NCI-H1105 treated with DMSO at 0.1 percent for 48 hours (cell line): ENCODE measurements at places on chromosomes 12 and 14.

DNA sequence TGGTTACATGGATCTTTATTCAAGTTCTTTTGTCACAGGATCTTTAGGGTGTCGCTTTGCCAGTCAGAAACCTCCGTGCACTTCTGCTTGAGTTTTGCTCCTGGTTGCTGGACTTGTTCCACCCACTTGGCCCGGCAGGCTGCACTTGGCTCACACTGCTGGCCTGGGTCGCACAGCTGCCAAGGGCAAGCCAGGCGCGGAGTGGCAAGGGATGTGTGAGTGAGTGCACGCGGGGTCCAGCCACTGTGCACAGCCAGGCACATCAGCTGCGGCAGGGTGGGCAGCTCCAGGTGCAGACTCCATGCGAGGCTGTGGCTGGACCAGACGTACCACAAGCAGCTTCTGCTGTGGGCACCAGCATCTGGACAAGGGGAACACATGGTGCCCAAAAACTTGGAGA is 76.6 kb downstream of the DERA start:
- no peak for DNase-seq

DNA sequence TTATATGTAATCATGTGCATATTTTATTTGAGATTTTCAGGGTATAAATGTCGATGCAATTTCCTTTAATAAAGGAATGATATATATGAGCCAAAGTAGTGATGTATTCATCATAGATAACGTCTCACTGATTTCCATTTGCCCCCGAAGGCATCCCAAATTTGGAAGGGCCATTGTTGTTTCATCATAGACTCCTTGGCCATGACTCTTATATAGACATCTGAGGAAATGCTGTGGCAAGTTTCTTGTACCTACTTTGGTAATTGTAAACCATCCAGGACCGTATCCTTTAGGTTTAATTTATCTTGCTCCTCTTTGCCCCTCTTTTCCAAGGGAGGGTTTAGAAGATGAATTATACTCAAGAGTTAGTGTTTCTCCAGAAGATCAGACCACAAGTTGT is 84.7 kb downstream of the SAMD4A start:
- no peak for DNase-seq

DNA sequence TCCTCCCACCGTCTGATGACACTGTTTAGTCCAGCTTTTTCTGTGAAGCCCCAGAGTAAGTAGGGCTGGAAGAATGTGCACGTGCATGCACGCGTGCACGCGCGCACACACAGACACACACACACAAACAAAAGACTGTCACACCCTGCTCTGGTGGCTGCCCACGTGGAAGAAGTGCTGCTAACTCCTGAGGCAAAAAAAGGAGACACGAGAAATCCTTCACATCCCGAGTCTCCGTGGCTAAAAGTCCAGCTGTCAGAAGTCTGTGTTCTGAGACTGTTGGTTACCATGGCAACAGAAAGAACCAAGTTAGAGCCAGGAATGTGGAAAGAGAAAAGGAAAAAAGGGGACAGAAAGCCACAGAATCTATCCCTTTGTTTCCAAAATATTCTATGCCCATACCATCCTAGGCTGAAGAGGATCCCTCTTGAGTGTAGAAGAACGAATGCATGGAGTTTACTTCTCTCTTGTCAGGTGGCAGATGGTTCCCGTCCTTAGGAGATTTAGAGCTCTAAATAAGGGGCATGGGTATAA is 1.6 kb upstream of the C12orf71 start:
- no peak for DNase-seq

DNA sequence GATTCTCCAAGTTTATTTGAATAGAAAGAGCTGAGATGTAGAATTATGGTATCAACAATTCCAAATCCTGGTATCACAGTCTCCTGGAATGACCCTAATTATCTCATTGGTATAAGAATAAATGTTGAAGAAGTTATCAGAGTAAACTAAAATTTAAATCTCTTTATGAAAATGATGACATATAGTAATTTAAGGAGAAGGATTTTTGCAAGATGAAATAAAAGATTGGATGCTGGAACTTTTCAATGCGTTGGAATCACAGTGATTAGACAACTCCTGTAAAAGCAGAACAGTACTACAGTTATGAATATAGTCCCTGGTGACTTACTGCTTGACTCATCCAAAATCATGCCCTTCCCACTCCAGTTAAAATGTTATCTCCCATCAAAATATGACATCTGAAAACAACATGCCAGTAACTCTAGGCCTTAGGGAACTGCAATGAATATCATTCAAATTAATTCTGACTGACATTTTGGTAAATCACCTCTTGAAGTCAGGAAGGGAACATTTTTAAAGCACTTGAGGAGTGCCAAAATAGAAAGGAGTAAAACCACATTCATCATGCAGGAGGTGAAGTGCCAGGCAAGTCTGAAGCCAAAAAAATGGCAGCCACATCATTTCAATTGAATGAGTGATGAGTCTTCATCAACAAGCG is 197.8 kb upstream of the PRKD1 start:
- peak; percentile 13 for DNase-seq

- DNase-seq: no peak
These were observed 108.6 kb downstream of the PPM1A start for GRCh38 chr14:60357551-60358149.

- DNase-seq: no peak
These were observed 193.5 kb upstream of the PLEKHG7 start for GRCh38 chr12:92509156-92509738.

GRCh38 chr12:46855760-46856159 is 30.0 kb upstream of the SLC38A4 start:
- no peak for DNase-seq

DNA sequence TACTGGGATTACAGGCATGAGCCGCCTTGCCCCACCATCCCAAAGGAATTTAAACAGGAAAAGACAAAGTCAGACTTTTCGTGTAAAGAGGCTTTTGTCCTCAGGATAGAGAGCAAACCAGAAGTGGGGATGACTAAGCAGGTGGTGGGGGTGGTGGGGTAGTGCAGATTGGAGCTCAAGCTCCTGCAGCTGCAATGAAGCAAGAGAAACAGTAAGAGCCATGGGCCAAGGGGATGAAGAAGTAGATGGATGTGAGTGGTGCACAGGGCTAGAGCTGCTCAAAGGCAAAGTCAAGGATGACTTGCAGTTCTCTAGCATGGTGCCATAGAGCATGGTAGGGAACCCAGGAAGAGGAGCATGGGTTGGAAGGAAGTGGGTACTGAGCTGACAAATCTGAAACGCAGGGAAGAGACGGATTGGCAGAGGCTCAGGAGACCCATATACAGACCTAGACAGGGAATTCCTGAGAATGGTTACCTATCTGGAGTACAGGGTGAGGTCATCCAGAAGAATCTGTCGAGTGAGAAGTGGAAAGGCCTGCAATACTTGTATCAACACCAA is 11.4 kb upstream of the RNF34 start:
- DNase-seq: no peak

DNA sequence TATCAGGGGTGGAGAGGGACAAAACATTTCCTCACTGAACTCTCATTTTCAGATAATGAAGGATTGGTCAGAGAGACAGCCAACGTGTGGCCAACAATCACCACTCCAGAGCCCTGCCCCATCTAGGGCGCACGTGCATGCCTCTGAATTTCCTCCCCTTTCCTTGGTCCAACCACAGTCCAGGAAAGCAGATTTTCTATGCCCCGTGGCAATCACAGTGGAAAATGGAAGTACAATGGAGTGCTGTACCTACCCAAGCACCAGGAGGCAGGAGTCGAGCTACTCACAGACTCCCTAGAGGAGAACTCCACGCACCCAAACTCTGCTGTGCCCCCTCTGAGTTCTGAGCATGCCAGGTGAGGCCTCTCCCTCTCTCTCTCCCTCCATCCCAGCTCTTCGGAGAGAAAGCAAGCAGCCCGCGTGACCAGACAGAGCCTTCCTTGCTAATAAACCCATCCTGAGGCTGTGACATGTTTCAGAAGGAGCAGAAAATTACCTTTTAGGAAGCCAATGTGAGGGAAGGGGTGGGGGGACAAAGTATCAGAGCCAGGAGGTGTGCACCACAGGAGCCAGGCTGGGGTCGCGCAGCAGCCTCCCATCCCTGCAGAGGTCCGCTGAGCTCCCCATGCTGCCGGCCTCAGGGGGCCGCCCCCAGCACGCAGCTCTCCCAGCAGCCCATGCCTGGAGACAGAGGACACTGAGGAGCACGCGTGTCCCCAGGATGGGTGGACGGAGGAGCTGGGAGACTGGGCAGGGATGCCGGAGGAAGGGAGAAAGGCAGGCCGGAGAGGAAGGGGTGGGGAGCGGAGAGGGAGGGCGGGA is 73.4 kb downstream of the PITPNM2 start:
- DNase-seq: no peak

DNA sequence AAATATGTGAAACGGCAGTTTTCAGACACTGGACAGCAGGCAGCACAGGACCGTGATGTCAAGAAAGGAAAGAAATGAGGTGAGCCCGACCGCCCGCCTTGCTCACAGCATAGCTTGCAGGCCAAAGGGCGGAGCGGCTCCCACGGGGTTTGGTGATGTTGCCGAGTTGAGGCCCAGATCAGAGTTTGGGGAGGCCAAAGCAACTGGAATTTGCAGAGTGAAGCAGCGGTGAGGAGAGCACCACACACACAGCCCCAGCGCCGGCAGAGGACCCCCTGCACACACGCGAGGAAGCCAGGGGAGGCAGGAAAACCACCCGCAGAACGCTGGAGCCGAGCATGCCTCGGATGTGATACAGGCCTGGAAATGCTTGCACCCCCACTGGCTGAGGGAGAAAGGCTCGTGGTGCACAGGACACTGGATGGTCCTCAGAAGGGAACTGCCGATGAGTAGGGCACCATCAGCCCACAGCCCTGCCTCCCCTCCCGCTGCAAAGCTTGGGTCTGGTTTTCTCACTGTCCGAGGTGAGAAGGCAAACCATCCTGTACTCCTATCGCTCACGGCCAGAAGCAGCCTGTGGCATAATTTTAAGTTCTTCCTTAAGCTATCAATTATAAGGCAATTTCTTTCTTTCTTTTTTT is 25.7 kb upstream of the PLD4 start:
- no peak for DNase-seq

- DNase-seq: no peak
These were observed 116.1 kb upstream of the FUT8 start for GRCh38 chr14:65296402-65296801.

DNA sequence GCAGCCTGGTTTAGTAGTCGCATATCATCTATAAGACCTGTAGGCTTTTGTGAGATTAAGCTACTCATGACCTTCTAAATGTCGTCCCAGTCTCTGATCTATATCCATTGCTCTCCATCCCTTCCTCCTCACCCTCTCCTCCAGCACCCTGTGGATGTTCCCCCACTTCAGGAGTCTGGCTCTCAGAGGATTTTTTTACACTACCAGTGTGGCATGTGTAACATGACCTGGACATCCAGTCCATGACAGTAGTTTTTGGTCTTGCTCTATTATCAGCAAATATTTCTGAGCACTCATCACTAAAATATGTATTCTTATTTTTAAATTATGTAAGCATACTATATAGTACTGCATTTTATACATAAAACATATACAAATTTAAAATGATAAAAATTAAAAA is 142.1 kb downstream of the DYRK2 start:
- no peak for DNase-seq

- no peak for DNase-seq
These were observed 1662.6 kb upstream of the SEL1L start for GRCh38 chr14:83196236-83196635.

GRCh38 chr12:62468397-62468796 is 1.8 kb downstream of the MON2 start:
- DNase-seq: no peak

DNA sequence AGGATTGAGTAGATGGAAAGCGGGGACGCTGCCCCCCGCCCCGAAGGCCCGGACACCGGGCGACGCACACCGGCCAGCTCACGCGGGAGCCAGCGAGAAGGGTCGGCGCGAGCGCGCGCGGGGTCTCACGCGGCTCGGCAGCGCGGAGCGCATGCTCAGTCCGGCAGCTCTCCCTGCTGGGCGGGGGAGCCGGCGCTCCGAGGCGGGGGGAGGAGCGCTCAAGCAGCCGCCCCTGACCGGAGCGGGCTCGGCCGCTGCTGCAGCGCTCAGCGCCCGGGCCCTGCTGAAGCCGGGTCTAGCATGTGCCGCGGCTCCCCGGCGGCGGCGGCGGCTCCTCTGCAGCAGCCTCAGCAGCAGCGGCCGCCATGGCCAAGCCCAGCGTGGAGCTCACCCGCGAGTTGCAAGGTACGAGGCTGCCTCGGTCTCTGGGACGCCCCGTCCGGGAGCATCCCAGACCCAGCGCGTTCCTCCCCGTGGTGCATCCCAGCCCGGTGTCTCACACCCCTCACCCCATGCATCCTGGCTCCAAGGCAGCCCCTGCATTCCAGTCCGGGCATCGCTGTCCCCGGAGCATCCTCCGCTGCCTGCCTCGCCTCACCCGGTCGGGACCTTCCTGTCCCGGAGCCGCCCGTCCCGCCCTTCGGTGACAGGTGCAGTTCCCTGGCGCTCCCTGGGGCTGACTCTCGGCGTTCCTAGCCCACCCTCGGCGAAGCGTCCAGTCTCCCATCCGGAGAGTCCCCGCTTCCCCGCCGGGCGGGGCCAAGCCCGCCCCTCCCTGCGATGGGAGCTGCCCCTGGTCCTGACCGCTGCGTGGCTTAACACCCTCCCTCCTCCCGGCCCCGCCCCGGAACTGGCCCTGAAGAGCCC is at the start of gene CARMIL3:
Gene CARMIL3, plus strand, starts transcription at position 221 of the 867 bp plus-strand sequence. Its CDS starts 145 bp downstream, at position 366.
- DNase-seq: peak; percentile 76

- DNase-seq: peak; percentile 23
These were observed 2.5 kb downstream of the PGF start for GRCh38 chr14:74952697-74953484.

GRCh38 chr14:86574051-86574777 is 1044.3 kb downstream of the FLRT2 start:
- no peak for DNase-seq

GRCh38 chr14:52106840-52107239 is 38.0 kb upstream of the NID2 start:
- no peak for DNase-seq

DNA sequence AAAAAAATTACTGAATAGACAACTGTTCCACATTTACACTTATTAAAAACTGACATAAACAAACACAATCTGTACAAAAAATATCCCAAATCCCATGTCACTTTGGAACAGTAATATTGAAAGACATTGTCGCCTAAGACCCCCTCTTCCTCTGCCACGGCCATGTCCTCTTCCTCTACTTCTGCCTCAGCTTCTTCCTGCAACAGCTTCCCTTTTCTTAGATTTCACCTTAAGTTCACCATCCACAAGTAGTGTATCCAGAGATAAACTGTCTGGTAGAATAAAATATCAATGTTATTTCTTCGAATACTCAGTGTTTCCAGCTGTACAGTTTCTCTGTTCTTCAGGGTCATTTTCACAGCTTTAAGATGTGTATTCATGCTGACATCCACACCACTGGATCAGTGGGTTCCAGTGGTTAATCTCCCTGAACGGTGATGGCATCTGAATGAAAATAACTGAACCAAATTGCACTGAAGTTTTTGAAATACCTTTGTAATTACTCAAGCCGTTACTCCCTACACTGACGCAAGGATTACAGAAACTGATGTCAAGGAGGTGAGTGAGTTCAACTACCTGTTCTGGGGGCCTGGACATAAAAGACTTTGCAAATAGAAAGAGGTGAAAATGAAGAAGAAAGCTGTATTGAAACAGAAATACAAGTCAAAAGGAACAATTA is 208.5 kb downstream of the C12orf50 start:
- DNase-seq: no peak

GRCh38 chr12:93317227-93317626 is 60.5 kb upstream of the NUDT4 start:
- no peak for DNase-seq
